ENCODE measurements at places on chromosomes 13 and 19.

DNA sequence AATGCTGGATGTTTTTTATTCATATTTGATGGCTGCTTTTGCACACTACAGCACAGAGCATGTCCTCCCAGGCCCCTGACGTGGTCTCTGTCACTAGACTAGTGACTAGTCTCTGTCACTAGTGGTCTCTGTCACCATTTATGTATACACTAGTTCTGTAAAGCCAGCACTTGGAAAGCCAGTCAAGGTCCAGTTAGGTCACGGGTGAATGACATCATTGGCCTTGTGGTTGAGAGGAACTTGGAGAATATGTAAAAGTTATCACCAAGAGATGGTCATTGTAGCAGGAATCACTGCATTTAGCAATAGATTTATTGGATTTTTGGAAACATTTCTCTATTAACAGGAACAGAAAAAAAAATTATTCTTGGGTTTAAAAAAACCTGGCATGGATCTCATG lies 72.9 kb downstream of the SHISA2 start:
- no peak for DNase-seq

DNA sequence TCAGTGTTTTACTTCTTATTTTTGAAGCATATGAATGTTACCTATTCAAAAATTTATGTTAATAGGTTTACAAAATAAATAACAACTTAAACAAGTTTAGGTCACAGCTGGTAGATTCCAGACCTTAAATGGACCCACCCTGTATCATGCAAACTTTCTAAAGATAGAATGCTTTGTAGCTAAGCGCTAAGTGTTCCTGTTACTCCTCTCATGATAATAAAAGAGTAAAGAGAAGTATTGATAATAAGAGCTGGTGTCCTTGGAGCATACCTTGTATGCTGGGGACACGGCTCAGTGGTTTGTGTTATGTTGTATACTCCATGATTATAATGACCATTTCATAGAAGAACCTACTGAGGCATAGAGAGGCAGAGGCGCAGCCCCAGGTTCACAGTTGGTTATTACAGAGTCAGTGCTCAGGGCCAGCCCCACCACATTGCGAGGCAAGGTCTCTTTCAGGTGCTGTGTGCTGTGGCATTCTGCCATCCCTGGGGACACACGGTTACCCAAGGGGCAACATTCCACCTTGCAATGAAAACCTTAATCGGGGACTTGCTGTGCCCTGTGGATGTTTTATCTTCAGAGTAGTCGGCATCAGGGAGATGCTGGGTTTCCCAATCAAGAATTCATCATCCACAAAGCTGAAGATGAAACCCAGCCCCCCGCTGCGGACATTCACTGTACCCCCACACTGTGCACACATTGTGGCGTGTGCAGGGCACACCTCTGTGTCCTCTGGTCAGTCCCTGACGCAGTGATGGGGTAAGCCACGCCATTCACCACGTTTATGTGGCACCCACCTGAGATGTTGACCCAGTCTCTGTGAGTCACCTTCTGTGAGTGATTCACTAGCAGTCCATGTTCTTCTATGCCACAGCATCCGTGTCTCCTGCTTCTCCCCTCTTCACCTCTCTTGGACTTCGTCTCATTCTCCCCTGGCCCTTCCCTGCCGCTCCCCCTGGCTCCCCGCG lies 186.7 kb downstream of the COL4A1 start:
- no peak for DNase-seq

DNA sequence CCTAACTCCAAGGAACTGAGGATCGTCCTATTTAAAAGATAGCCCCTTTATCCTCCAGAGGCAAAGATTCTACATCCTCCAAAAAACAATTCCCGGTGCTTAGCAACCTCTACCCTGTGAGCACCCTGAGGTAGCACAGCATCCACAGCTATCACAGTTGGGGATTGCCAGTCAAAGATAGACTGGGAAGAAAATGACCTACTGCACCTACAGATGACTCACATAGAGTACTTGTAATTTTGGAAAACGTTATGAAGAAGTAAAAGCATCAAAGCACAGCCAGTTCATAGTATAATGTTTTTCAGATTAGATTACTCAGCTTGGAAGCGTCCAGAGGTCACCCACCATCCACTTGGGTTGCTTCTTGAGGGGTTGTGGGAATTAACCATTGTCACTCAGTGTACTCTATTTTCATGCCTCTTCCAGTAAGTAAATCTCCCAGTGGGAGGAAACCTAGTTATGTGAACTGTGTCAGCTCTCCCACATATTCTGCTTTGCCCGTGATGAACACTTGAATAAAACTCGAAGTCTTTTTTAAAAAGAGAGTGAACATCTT lies 8.9 kb upstream of the FAM124A start:
- no peak for DNase-seq

DNA sequence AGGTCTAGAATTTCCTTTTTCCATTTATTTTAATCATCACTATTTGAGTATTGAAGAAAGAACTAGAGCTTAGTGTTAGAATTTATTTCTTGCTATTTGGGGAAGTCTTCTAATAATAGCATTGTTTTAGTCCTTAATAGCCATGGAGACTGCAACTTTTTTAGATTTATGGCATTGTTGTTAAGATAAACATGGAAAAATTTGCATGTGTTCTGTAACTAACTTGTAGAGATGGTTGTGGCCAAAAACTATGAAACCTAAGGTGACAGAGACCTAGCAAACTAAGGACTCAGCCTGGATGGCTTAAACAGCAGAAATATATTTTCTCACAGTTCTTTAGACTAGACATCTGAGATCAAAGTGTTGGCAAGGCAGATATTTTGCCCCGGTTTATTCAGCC lies 246.4 kb downstream of the SPRY2 start:
- DNase-seq, result no peak

GRCh38 chr13:59963827-59964226 lies 199.9 kb downstream of the DIAPH3 start:
- DNase-seq, result no peak
